Fibroblast of the aortic adventitia (primary cell): ENCODE measurements at places on chromosomes 1 and 21. TPM values are rescaled to one million over a fixed set of nuclear protein-coding genes. Genes with fewer than 3 reads are reported as not detected.

GRCh38 chr1:103211073-103211472 is 102.8 kb upstream of the COL11A1 start:
- no peak for DNase-seq

DNA sequence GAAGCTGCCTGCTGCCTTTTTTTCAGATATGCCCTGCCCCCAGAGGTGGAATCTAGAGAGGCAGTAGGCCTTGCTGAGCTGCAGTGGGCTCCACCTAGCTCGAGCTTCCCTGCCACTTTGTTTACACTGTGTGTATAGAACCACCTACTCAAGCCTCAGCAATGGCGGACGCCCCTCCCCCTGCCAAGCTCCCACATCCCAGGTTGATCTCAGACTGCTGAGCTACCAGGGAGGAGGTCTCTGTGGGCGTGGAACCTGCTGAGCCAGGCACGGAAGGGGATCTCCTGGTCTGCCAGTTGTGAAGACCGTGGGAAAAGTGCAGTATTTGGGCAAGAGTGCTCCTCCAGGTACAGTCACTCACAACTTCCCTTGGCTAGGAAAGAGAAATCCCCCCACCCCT is 65.1 kb downstream of the MSH4 start:
- DNase-seq: no peak

- no peak for DNase-seq
Observed at GRCh38 chr1:81226603-81226928, 574.2 kb upstream of the ADGRL2 start.

The CD5L gene
- total RNA-seq: not detected in 2 replicates

The C1QB gene
- total RNA-seq: not detected in 2 replicates
